ENCODE measurements at places on chromosomes 3 and 15.

- no peak for DNase-seq
These were observed 533.1 kb upstream of the CBLB start for GRCh38 chr3:106401666-106402490.

GRCh38 chr15:65263313-65263712 is 23.4 kb downstream of the PARP16 start:
- DNase-seq = no peak

- no peak for DNase-seq
These were observed 76.3 kb downstream of the XXYLT1 start for GRCh38 chr3:195194559-195195206.

GRCh38 chr3:63595221-63595620 is 57.3 kb upstream of the SNTN start:
- no peak for DNase-seq

DNA sequence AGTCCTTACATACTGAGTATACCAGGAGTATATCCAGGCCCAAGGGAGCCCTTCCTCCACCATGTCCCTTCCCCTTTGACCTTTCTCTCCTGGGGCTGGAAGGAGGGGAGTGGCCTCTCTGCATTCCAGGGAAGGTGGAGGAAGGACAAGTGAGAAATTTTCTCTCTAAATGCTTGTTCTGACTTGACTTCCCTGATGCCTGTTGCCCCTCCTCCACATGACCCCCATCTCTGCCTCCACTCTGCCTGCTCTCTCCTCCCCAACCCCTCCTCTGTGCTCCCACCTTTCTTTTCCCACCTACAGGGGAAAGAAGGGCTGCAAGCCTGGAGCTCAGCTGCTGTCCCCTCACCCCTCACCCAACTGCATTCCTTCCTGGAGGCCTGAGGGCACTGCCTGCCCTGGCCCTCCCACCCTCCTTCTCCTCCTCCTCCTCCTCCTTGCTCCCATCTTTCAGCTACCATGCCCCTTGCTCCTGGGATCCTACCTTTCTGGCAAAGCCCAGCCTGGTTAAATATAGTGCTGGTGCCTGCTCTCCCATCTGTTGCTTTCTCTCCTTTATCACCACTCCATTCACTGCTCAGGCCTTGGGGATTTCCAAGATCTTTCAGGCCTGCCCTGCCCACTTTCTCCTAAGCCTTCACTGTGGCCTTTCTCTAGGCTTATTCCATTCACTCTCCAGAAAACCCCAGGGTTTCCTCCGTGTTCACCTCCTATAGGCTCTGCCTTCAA is 8.5 kb upstream of the DAG1 start:
- no peak for DNase-seq

GRCh38 chr3:67648701-67649100 is 5.7 kb downstream of the SUCLG2 start:
- no peak for DNase-seq

GRCh38 chr3:181300033-181300432 is 310.5 kb upstream of the DNAJC19 start:
- no peak for DNase-seq

GRCh38 chr3:1288805-1289494 is 196.1 kb downstream of the CNTN6 start:
- no peak for DNase-seq

DNA sequence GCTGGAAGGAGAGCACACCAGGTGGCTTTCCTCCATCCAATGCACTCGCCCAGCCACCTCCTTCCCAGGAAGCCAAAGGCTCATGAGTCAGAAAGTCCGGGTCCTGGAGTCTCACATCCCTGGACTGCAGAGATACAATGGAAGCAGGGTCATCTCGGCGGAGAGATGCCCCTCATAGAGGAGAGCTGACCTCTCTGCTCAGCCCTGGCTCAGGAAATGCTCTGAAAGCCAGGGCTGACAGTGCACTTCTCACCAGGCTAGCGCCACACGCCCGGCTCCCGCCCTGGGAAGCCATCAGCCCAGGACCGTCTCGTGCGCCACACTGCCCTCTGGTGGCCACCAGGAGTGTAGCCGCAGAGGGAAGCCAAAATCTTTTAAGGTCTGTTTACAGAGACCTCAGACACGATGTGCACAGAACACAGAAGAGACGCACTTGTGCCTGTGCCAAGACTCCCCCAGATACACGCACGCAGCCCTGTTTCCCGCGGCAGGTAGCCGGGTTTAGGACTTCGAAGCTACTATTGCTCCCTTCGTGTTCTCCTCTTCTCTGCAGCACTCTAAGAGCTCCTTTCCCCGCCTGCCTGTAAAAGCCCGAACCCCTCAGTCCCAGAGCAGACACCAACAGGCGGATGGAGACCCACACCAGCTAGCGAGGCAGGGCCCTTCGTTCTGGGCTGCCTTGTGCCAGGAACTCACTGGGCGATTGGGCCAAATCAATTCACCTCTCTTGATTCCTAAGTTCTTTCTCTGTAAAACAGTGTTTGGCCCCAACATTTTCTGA is 9.7 kb downstream of the NTRK3 start:
- DNase-seq = peak; percentile 24

DNA sequence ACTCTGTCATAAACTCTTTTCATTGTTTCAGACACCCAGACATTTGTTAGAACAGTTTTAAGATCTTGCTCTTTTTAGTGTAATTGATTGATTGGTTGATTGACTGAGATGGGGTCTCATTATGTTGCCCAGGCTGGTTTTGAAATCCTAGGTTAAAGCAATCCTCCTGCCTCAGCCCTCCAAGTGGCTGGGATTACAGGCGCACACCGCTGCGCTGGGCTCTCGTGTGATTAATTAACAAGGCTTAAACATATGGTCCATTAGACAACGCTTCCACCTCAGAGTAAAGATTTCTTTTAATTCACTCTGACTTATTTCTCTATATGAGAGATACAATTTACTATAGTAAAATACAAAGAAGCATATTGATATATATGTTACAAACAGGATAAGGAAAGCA is 114.0 kb upstream of the C2CD4B start:
- no peak for DNase-seq

DNA sequence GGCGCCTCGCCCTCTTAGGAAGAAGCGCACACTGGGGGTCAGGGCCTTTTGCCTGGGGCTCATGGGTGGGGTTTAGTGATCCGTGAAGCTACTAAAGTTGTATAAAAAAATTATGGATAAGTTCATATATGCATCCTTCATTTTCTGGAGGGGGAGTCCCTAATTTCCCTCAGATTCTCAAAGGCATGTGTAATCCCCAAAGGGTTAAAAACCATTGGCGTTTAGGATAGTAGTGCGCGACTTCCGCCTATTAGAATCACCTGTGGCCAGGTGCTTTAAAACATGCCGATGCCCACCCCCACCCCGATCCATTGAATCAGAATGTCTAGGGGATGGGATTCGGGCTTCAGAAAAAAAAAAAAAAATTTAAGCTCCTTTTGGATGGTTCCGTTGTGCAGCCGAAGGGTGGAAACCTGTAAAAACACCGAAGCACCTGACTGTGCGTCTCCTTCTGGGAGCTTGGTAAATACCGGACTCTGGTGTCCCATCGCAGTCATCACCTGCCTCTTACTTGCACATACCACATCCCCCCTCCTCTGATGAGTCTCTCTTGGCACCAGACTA is 570 bp downstream of the APH1B start:
- DNase-seq = no peak

DNA sequence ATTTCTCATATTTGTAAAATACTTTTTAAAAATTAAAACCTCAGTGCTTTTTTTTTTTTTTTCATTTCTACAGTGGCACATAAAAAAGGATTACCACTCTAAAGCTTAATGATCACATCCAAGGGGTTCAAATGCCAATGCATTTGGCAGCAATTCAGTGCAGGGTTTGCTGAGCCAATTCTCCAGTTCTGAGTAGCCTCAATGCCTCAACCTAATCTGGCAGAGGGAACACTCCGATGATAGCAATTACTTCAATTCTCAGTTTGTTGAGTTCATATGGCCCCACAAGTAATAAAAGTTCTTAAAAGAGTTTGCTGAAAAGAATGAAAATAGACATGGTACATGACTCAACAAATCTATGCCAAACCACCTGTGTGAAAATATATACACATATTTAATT is 79.3 kb upstream of the RBMS3 start:
- DNase-seq = no peak

DNA sequence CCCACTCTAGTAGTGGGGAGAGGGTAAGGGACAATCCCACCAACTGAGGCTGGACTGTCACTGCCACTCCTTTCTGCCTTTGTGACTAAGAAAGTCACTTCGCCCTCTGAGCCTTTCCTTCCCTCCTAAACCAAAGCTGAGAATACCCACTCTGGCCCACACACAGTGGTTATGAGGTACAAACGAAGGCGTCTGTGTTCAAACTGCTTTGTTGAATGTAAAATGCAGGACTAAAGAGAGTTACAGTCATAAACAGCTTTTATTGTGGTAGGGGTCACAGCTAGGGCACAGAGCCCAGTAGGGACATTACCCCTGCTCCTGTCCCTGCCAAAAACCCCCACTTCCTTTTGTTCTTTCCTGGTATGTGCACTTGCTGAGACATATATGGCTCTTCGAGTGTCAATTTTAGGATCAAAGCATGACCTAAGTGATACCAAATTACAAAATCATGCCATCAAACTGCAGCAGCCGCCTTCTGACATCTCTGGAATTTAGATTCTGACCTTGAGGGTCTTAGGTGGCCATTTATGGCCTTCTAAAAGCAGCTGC is 45.1 kb downstream of the CTDSPL start:
- no peak for DNase-seq

- no peak for DNase-seq
These were observed 22.1 kb upstream of the TJP1 start for GRCh38 chr15:29844290-29844903.

DNA sequence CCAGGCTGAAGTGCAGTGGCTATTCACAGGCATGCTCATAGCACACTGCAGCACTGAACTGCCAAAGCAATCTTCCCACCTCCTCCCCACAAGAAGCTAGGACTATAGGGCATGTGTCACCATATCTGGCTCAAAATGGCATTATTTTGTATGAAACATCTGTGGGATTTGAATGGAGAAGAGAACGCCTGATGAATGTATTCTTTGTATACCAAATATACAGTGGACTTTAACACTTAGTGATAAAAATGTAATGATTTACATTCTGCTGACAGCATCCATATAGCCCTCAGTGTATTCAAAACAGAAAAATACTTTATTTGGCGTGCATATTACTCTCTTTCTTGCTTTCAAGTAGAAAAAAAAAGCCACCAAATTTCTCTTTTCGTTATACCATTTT is 257.8 kb downstream of the FOXP1 start:
- no peak for DNase-seq

GRCh38 chr15:27722102-27722501 is 377.0 kb downstream of the OCA2 start:
- no peak for DNase-seq

- DNase-seq = no peak
These were observed 47.7 kb downstream of the BDH1 start for GRCh38 chr3:197508051-197508451.

DNA sequence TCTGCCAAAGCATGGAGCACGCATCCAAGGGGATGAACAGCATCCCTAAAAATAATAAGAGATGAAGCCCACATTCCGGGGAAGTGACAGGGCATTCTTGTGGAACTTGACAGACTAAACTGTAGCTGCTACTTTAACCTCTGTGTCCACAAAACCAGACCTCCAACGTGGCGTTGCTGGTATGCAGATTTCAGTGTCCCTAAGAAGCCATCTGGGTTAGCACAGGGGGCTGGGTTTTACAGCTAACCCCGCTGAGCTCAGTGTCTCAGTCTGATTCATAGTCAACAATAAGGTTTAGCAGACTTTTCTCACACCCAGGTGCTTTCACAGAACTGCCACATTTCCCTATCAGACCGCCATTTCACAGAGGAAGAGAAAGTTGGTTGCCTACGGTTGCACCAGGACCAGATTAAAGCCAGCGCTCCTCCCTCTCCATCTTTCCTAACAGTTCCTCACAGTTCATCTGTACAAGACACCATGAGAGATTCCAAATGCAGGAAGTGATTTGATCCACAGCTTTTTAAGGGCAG is 61.6 kb upstream of the CTDSPL start:
- no peak for DNase-seq

- no peak for DNase-seq
These were observed 948.1 kb downstream of the FHIT start for GRCh38 chr3:60303160-60303559.

DNA sequence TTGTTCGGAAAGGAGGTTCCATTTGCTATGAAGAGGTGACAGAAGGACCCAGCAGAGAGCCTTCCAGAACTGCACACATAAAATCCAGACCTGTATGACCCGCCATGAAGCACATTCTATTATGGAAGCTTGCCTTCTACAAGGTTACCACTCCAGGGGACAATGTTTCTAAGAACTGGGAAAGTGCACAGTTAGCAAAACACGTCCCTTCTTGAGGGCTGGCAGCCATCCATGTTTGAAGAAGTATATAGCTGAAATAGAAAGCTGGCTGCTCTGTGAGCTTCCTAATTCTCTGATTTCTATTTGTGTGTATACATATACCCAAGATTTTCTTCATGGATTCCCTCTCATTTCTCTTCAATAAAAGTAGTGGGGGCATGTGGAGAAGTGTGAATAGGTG is 74.6 kb downstream of the CNTN3 start:
- no peak for DNase-seq

DNA sequence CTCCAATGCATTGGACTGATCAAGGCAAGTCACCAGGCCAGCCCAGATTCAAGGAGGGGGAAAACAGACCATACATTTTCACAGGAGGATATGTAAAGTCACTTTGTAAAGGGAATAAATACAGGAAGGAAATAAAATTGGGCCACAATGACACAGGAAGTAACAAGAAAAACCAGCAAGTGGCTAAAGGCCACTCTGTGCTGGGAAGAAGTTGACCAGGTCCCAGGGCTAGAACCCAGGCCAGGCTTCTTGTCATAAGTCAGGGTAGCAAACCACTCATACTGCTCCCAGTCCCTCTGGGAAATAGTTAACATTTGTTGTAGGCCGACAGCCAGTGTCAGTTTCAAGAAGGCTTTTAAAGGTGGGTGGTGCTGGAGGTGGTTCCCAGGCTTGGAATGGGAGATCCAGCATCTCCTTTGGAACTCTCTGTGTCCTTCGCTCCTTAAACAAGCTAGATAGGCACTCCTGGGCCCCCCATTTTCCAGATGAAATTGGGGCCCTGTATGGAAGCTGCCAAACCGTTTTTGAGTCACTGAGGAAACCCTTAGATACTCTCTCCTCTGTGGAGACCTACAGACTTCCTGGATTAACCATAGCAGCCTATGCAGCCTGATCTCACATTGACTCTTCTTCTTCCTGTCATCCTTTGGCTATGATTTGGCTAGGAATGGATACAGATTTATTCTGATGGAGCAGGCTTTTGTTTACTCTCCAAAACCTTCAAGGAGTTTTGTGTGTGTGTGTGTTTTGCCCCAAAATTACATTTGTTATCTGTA is 14.7 kb upstream of the EDC3 start:
- no peak for DNase-seq

- DNase-seq = no peak
These were observed 286.4 kb upstream of the CTDSPL start for GRCh38 chr3:37575284-37575683.

GRCh38 chr3:69568951-69569350 is 170.3 kb upstream of the MITF start:
- no peak for DNase-seq

GRCh38 chr3:58857402-58857801 is 190.8 kb upstream of the FAM3D start:
- no peak for DNase-seq

GRCh38 chr3:134423153-134423552 is 48.9 kb upstream of the AMOTL2 start:
- no peak for DNase-seq
